ENCODE measurements at places on chromosomes 11 and 22. TPM values are rescaled to one million over a fixed set of nuclear protein-coding genes. Genes with fewer than 3 reads are reported as not detected.

The SLC17A6 gene
- not detected for total RNA-seq

The MRGPRX4 gene
- not detected for total RNA-seq

The OR51I2 gene
- not detected for total RNA-seq

The CFAP68 gene
- total RNA-seq = 9.3 TPM

The OVOL1 gene
- not detected for total RNA-seq

The AHNAK gene
- 206 TPM for total RNA-seq

The DEPDC7 gene
- 16.8 TPM for total RNA-seq

The UPK2 gene
- total RNA-seq = not detected

The CLMP gene
- total RNA-seq = 619 TPM

The DMC1 gene
- 4.3 TPM for total RNA-seq

The OVCH2 gene
- not detected for total RNA-seq

The LAYN gene
- 9.6 TPM for total RNA-seq

The SPI1 gene
- 0.29 TPM for total RNA-seq

The OR5A2 gene
- total RNA-seq = not detected

The LDHAL6A gene
- not detected for total RNA-seq

The JOSD1 gene
- total RNA-seq = 46.6 TPM

The MMP13 gene
- total RNA-seq = 0.14 TPM

The CFAP300 gene
- 5.9 TPM for total RNA-seq

The PNPLA5 gene
- total RNA-seq = not detected

The WBP2NL gene
- total RNA-seq = 0.22 TPM

The CTSF gene
- total RNA-seq = 19.0 TPM

The C22orf31 gene
- not detected for total RNA-seq

The KLHDC7B gene
- total RNA-seq = not detected

The OR10A2 gene
- not detected for total RNA-seq

The CHRDL2 gene
- total RNA-seq = not detected

The ACER3 gene
- 12.7 TPM for total RNA-seq

The GRAMD1B gene
- 25.3 TPM for total RNA-seq

The MS4A6A gene
- total RNA-seq = not detected

The LRRC10B gene
- not detected for total RNA-seq

The CDC42EP1 gene
- total RNA-seq = 37.6 TPM

The PLEKHB1 gene
- total RNA-seq = not detected

The XKR3 gene
- not detected for total RNA-seq

The NAALADL1 gene
- total RNA-seq = 11.0 TPM

All from placental pericyte (primary cell).